Right cardiac atrium (tissue), 5 donors: ENCODE measurements at places on chromosomes 2 and 18.
A peak's percentile ranks its signal among the peaks of the same experiment; 100 is the strongest.

DNA sequence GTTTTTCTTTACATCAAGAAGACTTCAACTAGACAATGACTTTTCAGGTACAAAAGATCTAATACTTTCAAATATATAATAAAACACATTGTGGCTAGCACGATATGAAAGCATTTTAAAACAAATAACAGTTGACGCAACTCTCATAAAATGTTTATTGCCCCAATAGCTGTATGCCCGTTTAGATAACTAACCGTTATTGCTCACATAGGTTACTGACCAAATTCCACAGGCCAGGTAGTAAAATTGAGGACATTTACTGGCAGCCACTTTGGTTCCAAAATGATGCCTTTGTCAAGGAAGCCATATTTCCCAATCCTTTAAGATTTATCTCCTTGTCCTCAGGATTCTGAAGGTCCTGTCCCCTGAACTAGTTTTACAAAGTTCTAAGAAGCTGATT, 2.9 kb upstream of the REG1B start:
- no peak for DNase-seq

- no peak for DNase-seq
Measured at GRCh38 chr2:2570360-2570759, 239.3 kb upstream of the MYT1L start.

GRCh38 chr2:100936070-100936741, 65.9 kb upstream of the RPL31 start:
- DNase-seq = no peak

DNA sequence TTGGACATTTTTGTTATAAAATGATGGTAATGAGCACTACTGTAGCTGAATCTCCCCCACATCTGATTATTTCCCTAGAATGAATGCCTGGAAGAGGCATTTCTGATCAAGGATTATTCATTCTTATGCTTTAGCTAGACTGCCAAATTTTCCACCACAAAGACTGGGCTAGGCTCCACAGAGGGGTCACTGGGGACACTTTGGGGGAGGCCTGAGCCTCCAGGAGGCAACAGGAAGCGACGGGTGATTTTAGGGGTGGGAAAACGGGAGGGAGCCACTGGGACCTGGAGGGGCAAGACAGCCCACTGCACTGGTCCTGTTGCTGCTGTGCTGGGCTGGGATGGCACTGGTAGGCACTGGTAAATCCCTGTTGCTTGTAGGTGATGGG, 2.4 kb upstream of the ASB1 start:
- DNase-seq = no peak

DNA sequence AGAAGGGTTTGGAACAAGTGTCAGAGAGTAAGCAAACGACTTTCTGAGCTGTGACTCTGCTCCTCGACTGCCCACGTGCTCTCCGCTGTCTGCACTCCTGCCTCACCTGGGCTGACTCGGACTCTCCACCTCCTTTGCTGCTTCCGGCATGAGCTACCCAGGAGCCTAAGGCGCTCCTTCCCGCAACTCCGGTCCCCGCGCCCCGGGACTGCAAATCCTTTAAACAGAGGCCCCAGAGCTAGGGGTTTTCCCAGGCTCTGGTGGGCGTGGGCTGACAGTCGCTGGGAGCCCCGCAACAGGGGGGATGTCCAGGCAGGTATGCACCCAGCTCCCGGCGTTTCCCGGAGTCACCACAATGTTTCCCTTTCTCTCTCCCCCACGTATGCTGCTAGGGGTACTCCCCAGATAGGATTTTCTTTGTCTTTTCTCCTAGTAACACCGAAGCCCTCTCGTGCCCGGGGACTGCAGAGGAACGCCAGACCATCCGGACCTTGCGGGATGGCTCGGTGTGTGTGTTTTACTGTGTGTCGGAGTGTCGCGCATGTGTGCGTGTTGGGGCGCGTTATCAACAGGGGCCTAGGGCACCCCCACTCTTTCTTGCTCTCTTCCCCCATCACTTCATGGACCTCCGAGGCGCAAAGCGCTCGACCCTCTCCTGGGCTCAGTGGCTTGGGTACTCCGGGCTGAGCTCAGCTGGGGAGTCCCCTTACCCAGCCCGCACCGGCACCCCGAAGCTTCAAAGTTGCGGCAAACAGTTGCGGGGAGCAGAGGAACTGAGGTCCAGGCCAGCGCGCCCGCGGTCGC, 691 bp upstream of the THSD7B start:
- peak; percentile 42 for DNase-seq

- peak; percentile 44 for DNase-seq
Measured at GRCh38 chr18:44325903-44326635, 354.6 kb upstream of the SETBP1 start.
